ENCODE measurements at places on chromosomes 6 and 20.

DNA sequence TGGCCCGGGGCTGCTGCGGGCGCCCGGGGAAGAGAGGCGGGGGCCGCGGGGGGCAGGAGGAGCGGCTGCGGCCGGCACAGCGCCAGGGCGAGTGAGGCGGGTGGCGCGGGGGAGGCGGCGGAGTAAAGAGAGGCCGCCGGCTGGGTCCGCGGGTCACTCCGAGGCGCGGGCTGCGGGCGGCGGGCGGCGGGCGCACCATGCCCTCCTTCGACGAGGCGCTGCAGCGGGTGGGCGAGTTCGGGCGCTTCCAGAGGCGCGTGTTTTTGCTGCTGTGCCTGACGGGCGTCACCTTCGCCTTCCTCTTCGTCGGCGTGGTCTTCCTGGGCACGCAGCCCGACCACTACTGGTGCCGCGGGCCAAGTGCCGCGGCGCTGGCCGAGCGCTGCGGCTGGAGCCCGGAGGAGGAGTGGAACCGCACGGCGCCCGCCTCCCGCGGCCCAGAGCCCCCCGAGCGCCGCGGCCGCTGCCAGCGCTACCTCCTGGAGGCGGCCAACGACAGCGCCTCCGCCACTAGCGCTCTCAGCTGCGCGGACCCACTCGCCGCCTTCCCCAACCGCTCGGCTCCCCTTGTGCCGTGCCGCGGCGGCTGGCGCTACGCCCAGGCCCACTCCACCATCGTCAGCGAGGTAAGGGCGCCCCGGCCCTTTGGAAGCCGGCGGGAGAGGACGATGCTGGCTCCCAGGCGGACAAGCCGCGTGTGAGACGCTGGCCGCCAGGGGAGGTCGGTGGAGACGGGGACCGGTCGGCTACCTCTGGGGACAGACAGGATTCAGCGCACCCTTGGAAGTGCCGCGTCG is at the start of gene SLC22A3:
Gene SLC22A3, plus strand, starts transcription at position 156 of the 797 bp plus-strand sequence. Its CDS starts 42 bp downstream, at position 198.
- DNase-seq, result no peak

GRCh38 chr6:153048631-153049030 is 46.1 kb upstream of the MTRF1L start:
- no peak for DNase-seq

GRCh38 chr6:74311431-74311830 is 615.4 kb downstream of the CD109 start:
- DNase-seq, result no peak

- no peak for DNase-seq
Measured at GRCh38 chr6:138225953-138226352, 7.7 kb upstream of the PBOV1 start.

- no peak for DNase-seq
Measured at GRCh38 chr20:48209102-48209501, 423.8 kb upstream of the SULF2 start.

DNA sequence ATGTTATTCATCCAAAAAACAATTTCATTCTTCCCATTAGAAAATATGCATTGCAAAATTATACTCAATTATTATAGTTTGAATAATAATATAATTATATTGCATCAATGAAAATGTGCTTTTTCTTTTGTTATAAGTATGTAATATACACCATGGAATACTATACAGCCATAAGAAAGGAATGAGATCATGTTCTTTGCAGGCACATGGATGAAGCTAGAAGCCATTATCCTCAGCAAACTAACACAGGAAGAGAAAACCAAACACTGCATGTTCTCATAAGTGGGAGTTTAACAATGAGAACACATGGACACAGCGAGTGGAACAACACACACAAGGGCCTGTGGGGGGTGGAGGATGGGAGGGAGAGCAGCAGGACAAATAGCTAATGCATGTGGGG is 2.1 kb upstream of the NKAPL start:
- no peak for DNase-seq

DNA sequence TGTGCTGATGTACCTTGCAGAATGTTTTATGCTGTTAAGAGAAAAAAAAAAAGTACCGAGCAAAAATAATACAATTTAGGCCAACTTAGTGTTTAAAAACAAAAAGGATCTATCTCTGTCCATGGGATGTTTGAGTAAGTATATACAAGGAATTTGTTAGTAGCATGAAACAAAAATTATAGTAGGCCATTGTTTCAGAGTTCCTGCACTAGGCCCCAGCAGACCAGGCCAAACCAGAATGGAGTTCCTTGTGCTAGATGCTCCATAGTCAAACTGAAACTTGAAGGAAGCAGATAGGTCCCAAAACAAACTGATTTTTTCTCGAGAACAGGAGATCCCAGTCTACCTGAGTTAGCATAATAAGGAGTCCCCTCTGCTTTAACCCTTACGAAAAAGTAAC is 72.5 kb downstream of the SNX9 start:
- DNase-seq, result no peak

- DNase-seq, result peak; percentile 12
Measured at GRCh38 chr20:35146299-35146919, 727 bp downstream of the EDEM2 start.

DNA sequence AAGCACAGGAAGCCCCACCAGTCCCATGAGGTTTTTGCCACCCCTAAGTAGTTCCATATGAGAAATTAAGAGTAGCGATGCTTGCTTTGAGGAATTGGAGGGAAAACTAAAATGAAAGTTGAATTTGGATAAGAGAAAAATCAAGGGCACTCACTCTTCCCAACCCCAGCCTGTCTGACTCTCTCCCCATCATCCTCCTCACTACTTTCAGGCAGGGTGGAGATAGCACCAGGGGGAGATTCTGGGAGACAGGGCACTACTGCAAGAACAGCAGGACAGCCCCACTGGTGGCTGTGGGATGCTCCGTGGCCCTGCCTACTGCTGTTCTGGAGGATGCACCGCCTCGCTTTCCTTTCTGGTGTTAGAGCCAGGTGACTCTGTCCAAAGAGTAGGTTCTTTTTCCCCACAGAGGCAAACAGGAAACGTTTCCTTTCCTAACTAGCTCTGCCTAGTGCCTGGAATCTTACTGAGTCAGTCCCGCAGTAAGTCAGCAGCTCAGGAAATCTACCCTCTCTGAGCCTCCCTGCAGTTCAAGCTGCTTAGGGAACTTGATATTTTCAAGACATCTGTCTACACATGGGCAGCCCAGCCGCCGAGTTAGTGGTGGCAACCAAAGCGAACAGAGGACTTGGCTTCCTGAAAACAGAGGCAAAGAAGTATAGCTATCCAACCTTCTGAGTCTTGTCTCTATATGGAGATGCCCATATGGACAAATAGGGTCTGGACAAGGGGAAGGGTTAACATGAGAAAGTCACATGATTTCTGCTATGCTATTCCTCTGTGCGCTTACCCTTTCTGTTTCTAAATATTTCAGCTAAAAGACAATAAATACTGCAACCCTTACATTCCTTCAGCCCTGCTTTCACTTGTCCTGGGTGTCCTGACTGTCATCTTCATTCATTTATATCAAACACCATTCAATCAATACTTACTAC is 11.4 kb downstream of the HLA-E start:
- DNase-seq, result no peak

DNA sequence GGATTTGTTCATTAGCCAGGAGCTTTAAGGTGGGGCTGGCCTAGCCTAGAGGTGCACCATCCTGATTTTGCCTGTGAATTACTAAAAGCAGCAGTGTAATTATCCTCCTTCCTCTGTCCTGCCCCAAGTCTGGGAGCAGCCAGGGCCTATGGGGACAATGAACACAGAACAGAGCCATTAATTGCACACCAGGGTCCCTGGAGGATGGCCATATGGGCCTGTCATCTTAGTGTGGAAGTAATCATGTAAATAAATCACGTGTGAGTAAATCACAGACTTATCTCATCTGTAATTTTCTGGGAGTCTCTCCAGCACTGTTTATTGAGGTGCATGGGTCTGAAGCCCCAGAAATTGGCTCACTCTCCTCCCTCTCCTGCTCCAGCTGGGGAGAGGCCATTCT is 176.3 kb downstream of the LRFN2 start:
- DNase-seq, result no peak

GRCh38 chr6:111614833-111615582 is 9.3 kb upstream of the TRAF3IP2 start:
- DNase-seq, result no peak

- DNase-seq, result no peak
Measured at GRCh38 chr6:168692193-168692914, 251.4 kb downstream of the SMOC2 start.

GRCh38 chr20:21180248-21180647 is 54.4 kb downstream of the KIZ start:
- DNase-seq, result no peak

DNA sequence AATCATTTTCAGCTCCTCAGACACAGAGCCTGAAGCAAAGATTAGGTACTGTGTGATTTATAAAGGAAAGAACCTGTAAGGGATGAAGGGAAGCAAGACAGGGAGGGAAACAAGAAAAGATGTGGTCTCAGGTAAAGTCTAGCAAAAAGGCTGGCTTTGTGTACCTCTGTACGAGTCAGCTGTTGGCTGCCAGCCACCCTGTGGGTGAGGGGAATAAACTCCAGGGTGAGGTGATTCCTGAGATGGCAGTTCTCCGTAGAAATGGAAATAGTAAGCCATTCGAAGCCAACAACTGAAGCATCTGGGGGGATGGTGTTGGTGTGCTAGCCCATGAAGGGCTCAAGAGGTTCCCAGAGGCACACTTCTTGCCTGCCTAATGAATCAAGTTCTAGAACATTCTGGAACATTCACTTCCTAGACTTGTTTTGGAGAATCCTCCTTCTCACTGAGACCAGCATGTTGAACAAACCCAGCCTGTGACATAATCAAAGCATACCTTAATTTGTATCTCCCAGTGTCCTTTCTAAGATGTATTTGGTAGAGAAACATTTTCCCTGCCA is 10.6 kb upstream of the TTPAL start:
- DNase-seq, result no peak

GRCh38 chr6:37357860-37358259 is 4.1 kb downstream of the RNF8 start:
- no peak for DNase-seq

- no peak for DNase-seq
Measured at GRCh38 chr6:16740097-16740496, 21.2 kb downstream of the ATXN1 start.

DNA sequence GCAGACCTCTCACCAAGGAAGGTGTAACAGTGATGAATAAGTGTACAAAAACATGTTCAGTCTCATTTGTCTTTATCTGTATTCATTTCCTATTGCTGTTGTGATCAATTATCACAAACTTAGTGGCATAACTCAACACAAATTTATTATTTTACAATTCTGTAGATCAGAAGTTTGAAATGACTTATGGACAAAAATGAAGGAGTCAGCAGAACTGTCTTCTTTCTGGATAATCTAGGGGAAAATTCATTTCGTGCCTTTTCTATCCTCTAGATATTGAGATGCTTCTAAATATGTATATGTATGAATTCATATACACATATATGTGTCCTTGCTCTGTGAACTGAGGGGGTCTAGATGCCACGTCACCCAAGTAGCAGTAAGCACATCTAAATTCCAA is 663.1 kb upstream of the MARCKS start:
- DNase-seq, result no peak

DNA sequence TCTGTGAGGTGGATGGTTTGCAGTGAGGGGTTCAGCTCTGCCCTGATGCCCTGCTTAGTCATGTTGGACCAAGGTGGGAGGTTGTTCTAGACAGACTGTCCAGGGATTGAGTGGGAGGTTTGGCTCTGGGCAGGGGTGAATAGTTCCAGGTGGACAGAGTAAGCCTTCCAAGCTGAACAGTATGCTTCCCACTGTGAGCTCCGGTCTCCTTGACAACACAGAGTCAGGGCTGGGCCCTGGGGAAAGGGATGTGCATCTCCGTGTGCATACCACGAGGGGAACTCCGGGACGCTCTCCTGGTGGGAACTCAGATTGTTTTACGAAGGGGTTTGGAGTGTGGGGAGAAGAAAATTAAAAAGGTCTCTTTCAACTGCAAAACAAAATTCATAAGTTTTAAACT is 174.7 kb downstream of the DHX35 start:
- DNase-seq, result no peak

DNA sequence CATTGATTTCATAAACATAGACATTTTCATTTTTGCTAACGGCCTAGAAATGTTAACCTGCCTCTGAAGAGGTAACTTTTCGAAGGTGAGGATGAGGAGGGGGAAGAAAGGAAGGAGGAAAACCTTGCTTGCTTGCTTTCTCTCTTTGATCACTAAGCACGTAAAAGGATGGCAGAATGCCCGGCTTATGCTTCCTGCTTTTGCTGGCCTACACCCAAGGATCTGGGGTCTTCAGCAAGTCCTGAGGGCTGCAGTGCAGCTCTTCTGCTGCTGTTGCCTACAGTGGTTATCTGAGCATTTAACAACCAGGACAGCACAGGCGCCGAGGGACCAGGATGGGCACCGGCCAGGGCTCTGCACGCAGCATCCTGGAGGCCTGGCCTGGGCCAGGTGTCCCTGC is 150.8 kb upstream of the TAB2 start:
- DNase-seq, result no peak

- no peak for DNase-seq
Measured at GRCh38 chr6:1970151-1970561, 275.2 kb downstream of the GMDS start.

Measured in stimulated activated CD4-positive, alpha-beta T cell treated with anti-CD3 and anti-CD28 coated beads, Interleukin-12 subunit alpha, Interleukin-12 subunit beta, amount 100 ng/mL, for 24 hours (primary cell).